Fibroblast of skin of back (primary cell): ENCODE measurements at places on chromosomes 7 and 10.

DNA sequence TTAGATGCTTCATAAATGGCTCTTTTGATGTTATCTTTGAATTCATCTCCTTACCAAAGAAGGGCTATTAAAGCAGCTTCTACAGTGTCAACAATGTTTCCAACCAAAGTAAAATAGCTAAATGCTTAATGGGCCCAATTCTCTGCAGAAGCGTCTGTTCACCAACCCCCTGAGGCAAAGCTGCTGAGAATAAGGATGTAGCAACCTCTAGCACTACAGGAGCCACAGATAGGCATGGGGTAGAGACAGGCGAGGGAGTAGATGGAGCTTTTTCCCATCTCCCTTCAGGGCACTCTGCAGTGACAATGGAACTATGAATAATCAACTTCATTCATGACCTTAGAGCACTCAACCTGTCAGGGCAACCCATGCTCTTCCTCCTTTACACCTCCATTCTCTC lies 134.1 kb downstream of the FZD1 start:
- DNase-seq: no peak

GRCh38 chr10:680745-681144 lies 8.7 kb downstream of the DIP2C start:
- no peak for DNase-seq

DNA sequence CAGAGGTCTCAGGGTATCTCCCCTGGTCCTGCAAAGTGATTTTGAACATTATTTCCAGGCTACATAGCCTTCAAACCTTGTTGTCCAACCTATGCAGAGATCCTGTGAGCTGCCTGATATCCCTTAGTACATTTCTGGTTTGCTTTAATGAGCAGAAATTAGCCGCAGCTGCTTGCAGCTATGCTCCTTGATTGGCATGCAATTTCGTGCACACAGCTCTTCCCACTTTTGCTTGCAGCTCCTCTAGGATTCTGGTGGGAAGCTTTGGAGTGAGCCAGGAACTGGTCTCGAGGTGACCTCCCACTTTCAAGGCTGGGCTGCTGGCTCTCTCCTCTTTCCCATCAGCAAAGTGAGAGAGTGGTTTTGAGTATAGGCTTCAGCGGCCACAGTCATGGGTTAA lies 45.8 kb downstream of the OAT start:
- DNase-seq: no peak

GRCh38 chr7:43921423-43921822 lies 4.8 kb upstream of the UBE2D4 start:
- DNase-seq: no peak

- DNase-seq: no peak
Observed at GRCh38 chr7:114823290-114823689, 98.6 kb upstream of the MDFIC start.

DNA sequence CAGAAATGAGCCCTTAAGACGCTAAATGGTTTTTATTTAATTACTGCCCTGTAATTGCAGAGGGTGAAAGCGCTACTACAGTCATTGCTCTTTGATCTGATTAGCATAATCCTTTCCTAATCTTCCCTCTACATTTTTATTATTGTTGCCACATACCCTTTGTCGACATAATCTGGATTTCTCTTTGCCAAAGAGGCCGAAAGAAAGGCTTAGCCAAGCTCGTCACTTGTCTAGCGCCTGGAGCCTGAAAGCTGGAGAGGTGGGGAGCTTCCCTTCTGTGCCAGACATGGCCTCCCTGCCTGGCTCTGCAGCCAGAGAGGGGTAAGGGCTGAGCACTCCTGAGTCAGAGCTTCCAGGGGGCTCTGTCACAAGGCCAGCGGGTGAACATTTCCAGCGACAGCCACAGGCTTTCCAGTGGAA lies 145.9 kb downstream of the PRKAG2 start:
- DNase-seq: no peak

DNA sequence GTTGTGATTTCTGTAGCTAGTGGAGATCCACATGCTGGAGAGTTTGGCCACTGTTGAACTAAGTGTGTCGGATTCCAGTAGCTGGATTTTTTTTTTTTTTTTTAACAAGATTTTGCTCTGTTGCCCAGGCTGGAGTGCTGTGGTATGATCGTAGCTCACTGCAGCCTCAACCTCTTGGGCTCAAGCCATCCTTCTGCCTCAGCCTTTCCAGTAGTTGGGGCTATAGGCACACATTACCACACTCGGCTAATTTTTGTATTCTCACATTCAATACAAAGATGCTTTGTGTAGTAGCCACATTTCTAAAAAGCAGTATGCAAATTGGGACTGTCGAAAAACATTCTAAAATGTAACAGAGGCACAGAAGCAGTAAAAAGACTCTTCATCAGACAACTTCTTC lies 63.5 kb downstream of the RABGEF1 start:
- no peak for DNase-seq

DNA sequence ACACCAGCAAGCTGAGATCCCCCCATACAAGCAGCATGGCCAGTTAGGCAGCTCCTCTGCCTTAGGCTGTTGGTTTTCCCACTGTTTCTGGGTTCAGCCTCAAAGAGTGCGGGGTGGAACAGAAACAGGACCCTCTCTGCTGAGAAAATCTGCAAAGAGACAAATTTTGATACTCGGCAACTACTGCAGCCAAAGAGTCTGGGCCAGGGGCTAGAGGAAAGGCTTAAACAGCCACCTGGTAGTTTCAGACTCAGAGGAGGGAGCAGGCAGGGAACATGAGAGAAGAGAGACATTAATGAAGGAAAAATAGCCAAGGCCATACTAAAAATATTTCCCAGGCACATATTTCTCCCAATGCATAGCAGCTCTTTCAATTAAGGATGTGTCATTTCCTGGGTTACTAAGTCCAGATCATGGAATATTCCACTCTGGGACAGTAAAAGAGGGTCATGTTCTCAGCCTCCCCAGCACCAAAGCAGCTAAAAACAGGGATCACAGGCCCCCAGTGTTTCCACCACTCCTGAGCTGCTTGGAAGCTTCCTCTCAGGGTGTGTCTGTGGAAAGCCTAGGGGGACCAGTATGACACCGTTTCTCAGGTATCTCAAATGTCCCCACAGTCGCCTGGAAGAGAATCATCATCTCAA lies 29.8 kb downstream of the PDLIM1 start:
- DNase-seq: peak; percentile 88

DNA sequence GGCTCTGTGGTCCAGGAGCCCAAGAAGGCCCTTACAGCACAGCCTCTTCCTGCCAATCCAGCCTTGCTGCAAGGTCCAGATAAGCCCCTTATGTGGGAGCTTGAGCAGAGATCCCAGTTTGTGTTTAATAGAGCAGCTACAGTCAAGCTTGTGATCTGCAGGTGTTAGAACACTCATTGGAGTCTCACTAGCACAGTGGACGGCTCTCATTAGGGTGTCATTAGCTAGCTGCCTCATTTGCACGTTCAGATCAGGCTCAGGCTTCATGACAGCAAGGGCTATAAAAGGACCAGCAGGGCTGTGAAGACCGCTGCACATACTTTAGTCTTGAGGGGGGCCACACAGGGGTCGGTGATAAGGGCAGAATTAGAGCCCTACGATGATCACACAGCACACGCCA lies 443.2 kb downstream of the RPS24 start:
- no peak for DNase-seq

GRCh38 chr7:18357691-18358090 lies 137.9 kb upstream of the HDAC9 start:
- peak; percentile 14 for DNase-seq

DNA sequence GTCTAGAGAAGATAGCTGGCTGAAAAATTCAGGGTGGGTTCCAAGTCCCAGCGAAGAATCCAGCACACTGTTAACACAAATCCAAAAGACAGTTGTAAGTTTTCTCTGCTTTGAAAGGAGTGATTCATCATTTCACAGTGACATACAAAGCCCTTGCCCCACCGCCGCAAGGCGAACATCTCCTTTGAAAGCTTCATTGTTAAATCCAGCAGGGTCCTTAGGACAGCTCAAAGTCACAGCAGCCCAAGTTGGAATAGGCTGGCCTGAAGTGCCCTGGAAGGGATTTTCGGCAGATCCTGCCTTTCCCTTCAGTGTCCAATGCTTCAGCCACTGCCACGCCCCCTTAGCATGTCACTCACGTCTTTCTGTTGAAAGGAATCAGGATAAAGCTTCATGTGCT lies 526.1 kb downstream of the CALN1 start:
- peak; percentile 2 for DNase-seq

DNA sequence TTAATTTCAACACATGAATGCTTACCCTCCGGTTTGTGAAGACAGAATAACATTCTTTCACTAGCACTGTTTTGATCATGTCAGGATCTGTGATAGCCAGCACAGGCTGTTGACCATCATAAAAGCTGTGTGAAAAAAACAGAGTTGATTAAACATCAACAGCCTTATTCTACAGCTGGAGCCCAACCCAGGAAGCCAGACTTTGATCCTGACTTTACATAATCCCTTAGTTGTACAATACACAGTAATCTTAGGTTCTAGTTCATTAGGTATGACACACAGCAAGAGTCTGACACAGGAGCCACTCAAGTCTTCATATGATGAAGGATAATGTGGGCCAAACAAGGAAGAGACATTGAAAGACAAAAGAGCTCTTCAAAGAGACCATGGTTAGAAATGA lies 11.4 kb downstream of the CYP3A4 start:
- no peak for DNase-seq

DNA sequence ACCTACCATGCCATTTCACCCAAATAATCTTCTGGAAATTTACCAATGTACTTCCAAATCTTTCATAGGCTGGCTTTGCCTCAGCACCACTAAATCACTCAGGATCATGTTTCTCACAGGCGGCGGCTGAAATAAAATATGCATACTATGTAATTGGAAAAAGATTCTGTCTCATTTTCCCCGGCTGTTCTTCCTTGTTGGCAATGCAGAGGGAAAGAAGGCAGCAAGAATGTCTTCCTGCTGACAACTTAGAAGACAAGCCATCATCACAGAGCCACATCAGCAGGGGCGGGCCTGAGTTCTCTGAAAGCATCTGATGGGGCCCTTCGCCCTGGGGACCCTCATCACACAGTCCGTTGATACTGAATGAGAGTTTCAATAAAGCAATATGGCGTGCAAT lies 39.2 kb upstream of the COL1A2 start:
- peak; percentile 83 for DNase-seq

DNA sequence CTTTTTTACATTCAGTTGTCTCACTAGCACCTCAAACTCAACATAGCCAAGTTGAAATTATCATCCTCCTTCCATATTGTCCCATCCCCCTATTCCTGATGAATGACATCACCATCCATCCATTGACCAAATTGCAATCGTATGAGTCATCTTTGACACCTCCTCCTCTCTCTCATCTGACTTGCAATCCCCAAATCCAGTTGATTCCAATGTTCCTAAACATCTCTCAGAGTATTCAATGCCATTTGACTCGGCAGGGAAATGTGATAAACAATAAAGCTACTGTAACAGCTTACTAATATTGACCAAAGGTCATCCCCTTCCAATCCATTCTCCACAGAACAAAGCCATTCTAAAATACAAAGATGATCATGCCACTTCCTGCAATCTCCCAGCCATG lies 1047.8 kb downstream of the NRG3 start:
- DNase-seq: peak; percentile 37

- peak; percentile 32 for DNase-seq
Observed at GRCh38 chr10:95742962-95743535, 12.9 kb upstream of the ENTPD1 start.

- no peak for DNase-seq
Observed at GRCh38 chr7:97733276-97734161, 1.6 kb downstream of the TAC1 start.

DNA sequence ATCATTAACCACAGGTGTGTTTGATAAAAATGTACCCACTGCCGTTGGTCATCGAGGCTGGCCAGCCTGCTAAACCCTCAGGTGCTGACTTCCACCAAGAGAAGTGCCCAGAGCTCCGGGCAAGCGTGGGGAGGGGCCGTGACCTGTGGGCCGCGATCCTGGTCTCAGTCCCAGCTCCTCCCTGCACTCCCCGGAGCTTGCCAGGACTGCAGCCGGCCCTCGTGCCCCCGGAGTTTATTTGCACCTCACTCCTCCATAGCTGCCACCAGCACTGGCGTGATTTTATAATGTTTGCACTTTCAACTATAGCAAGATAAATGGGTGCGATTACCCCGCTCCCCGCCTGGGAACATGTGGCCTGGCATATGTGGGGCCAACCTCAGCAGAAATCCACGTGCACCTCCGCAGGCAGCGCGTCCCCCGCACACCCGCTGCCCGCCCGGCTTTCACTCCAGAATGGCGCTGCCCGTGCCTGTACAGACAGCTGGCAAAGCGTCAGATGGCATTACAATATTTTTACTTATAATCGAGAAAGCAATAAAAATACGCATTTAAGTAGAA lies 30.8 kb downstream of the UNCX start:
- DNase-seq: no peak

DNA sequence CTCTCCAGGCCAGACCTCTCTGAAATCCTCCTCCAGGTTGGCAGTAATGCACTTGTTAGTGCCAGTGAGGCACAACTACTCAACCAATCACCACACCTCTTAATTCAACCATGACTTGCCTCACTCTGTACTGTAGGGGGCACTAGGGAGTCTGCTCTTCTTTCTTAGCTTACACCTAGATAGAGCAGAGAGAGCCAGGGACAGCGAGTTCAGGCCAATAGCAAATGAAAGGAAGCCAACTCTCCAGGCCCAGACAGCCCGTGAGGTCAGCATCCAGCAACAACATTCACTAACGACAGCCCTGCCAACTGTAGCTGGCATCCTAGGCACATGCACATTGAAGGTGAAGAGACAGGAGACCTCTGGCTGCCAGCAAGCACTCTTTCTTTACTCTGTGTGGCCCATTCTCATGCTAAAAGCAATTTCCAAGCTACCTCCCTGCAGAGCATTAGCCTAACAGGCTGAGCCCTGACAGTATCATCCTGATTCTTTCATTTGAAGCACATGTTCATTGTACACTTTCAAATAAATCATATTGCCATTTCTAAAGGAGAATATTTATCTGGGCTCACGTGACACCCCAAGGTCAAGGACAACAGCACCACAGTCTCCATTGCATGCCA lies 136.3 kb downstream of the DPY19L1 start:
- no peak for DNase-seq

- peak; percentile 56 for DNase-seq
Observed at GRCh38 chr10:94320285-94320914, 42.3 kb downstream of the NOC3L start.

DNA sequence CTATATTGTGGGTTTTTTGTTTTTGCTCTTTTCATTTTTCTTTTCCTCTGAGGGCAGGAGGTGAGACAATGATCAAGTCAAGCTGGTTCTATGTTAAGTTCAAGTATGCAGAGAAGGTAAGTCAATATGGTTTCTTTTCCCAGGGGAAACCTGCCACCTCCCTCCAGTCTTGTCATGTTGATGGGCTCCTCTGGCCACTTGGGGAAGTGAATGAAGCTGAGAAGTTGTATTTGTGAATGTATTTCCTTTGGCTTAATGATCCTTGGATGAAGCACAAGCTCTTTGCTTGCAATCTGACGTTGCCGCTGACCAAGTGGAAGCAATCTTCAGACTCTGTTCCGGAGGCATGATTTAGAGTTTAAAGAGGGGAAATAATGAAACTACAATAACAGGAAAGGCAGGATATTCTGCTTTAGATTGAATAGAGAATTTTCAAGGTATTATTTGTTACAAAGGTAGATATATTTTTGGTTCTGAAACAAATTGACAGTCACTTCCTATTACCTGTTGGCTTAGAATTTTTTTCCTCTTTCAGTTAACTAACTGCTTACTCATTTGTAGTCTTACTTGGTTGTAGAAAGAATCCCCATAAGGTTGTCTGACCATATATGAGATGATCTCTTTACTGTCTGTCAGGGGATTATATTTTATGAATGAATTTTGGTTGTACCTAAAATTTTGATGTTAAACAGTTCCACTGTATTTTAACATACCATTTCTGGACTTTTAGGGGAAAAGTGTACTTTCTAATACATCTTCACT lies 369.6 kb downstream of the AUTS2 start:
- DNase-seq: no peak
